Glomerular endothelial cell (primary cell): ENCODE measurements at places on chromosomes 3 and 15. TPM values are rescaled to one million over a fixed set of nuclear protein-coding genes. Genes with fewer than 3 reads are reported as not detected.

Gene TOPBP1
- total RNA-seq, result 17.0 and 21.2 TPM in 2 replicates

Gene RPL39L
- 14.7 and 19.3 TPM in 2 replicates for total RNA-seq

Gene PLSCR4
- total RNA-seq, result 56.9 and 61.9 TPM in 2 replicates

Gene RPUSD3
- 27.0 and 34.7 TPM in 2 replicates for total RNA-seq

Gene GYG1
- 43.8 and 47.3 TPM in 2 replicates for total RNA-seq

Gene NANOGP8
- total RNA-seq, result not detected in 2 replicates

Gene DUOXA2
- not detected in 2 replicates for total RNA-seq

Gene ILDR1
- not detected in 2 replicates for total RNA-seq
